Activated CD4-positive, CD25-positive, alpha-beta regulatory T cell (primary cell): ENCODE measurements at places on chromosomes 5 and 9.

DNA sequence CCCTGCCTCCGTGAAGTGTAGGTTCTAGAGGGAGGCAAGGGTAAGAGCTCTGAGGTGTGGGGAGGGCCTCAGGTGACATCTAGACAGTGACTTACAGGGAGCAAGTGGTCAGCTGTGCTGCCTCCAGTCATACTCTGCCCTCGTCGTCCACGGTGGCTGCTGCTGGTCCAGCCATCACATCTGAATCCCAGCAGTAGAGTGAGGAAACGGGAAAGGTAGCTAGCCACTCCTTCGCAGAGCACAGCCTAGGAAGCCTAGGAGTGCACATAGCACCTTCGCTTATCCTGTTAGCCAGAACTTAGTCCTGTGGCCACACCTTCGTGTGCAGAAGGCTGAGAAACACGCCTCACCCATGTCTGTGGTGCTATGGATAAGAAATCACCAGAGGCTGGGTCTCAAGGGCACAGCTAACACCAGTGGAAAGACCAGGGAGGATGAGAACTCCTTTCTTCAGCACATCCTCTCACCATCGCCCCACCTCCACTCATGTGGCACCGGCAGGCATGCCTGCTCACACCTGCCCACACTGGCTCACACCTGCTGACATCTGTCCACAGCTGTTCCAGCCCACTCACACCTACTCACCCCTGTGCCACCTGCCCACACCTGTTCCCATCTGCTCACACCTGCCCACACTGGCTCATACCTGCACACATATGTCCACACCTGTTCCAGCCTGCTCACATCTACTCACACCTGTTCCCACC, 44.5 kb upstream of the SLC6A19 start:
- DNase-seq, result no peak

GRCh38 chr5:149211566-149211965, 60.1 kb upstream of the AFAP1L1 start:
- DNase-seq, result no peak

GRCh38 chr5:107665036-107665570, 5.6 kb downstream of the EFNA5 start:
- DNase-seq, result no peak

DNA sequence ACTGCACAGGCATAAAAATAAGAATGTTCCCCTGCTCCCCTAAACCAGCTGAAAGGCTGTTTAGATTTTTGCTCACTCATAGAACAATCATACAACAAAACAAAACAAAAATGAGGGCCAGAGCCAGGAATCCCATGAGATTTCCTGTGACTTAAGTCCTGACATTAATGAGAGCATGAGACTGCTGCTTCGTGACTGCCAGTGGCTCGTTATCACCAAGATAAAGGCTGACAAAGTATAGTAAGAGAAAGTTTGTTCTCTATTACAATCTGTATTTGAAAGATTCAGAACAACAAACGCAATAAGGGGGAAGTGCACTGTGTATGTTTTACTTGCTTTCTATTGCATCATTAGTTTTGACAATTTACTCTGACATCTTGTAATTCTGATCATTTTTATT, 837.1 kb upstream of the C9orf72 start:
- no peak for DNase-seq

DNA sequence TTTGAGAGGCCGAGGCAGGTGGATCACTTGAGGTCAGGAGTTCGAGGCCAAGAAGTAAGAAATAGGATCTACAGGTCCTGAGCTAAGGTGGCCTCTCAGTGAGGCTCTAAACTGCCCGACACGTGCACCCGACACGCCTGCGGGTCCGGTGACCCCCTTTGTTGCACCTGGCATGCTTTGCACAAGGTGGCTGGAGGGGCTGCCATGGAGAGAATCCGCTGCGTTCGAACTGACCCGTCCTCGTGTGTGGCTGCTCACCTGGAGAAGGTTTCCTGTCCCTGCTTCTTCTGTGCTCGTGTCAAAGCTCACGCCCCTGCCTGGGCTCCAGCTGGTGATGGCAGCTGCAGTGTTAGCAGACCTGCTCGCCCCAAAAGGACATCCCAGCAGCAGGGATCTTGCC, 5.7 kb upstream of the OLFM1 start:
- DNase-seq, result no peak

DNA sequence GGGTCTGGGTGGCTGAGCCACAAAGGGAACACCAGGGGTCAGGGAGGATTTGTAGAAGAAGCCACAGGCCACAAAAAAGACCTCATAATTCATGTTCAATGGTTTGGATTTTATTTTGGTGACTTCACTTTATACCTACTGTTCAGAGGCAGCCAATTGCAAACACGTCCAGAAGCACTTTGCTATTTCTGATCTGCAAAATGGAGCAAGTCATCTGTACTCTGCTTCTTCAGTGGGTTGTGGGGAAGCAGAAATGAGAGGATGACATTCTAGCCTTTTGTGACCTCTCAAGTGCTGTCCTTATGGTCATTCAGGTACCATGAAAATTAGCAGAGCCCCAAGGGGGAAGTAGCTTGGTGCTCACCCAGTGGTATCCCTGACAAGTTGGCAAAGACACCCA, 2.5 kb upstream of the KCNIP1 start:
- DNase-seq, result no peak

GRCh38 chr5:164934561-164934960, 1429.1 kb downstream of the MAT2B start:
- DNase-seq, result no peak

GRCh38 chr9:130323051-130323745, 57.6 kb downstream of the HMCN2 start:
- no peak for DNase-seq

GRCh38 chr5:174045470-174046025, at the start of gene NSG2:
Gene NSG2 (plus strand): TSS chr5:174045706. CDS start chr5:174046756, 1,050 bp downstream.
- no peak for DNase-seq

DNA sequence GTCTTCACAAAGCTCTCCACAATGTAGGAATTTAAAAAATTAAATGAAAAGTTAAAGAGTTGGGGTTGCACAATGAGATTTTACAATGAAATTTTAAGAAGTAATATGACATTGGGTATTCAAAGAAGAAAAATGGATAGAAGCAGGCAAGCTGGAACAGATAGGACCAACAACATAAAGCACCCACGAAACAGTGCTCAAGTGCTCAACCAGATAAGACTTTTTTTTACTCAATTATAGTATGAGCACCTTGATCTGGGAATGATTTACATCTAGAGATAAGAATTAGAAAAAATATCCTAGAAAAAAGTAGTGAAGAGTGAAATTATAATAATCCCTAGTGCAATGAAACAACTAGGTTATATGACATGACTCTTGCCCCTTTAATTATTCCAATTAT, 1670.1 kb upstream of the ACO1 start:
- no peak for DNase-seq

GRCh38 chr9:129464972-129465833, 155.7 kb downstream of the C9orf50 start:
- no peak for DNase-seq

DNA sequence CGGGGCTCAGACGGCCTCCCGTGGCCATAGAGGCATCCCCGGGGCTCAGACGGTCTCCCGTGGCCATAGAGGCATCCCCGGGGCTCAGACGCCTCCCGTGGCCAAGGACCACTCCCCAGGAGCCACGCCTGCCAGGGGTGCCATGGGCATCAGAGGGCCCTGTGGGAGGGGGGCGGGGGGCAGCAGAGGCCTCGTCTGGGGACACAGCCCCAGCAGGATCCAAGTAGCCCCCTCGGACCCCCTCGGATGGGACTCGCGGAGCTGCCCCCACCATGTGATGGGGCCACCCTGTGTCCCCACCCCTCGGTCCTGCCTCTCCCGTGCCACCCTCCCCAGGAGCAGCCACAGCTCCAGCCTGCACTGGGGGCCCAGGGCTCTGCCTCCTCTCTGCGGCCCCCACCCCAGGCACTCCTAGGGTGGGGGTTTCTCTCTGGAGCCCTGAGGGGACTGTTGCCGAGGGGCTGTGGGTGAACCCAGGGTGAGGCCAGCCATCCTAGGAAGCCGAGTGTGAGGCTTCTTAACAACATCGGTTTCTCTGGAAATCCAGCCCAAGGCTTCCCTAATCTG, 2.5 kb downstream of the ENTPD8 start:
- DNase-seq, result no peak
